T follicular helper cell (primary cell): ENCODE measurements at places on chromosomes 12 and 14.

- DNase-seq, result no peak
Measured at GRCh38 chr14:62015945-62016344, 253.7 kb downstream of the SNAPC1 start.

- no peak for DNase-seq
Measured at GRCh38 chr12:3145546-3146310, 68.5 kb downstream of the TSPAN9 start.

GRCh38 chr12:103308396-103308795 is 187.4 kb downstream of the C12orf42 start:
- DNase-seq, result no peak

DNA sequence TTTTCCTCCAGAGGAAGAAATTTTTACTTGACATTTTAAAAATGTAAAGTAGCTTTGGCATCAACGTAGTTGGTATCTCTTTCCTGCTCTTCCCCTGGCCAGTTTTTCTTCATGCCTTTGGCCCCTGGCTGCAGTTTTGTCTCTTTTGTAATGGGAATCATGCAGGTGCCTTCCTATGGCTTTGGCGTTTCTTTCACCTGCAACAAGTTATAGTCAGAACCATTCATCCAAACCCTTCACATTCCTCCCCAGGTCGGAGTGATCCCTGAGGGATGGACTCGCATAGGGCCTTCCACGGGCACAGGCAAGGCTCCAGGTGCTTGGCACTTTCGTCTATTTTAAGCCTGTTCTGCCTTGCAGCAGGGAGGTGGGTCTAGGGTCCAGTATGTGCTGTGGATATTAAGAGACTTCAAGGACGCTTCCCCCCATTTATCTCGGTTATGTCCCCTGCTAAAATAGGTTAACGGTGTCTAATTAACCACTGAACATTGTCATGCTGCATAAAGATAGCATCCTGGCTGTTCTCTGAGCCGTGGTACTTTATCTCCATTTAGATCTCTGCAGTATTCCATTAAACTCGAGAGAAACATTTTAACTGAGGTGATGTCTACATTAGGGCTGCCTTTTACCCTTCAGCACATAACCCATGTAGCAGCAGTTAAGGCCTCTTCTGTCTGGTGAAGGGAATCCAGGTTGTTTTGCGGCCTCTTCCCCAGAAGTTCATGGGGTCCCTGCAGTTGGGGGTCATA is 66.3 kb downstream of the IFT43 start:
- DNase-seq, result no peak

- no peak for DNase-seq
Measured at GRCh38 chr14:22767323-22767589, 768 bp downstream of the OXA1L start.

- DNase-seq, result no peak
Measured at GRCh38 chr12:47551426-47551851, 154.4 kb downstream of the RPAP3 start.

DNA sequence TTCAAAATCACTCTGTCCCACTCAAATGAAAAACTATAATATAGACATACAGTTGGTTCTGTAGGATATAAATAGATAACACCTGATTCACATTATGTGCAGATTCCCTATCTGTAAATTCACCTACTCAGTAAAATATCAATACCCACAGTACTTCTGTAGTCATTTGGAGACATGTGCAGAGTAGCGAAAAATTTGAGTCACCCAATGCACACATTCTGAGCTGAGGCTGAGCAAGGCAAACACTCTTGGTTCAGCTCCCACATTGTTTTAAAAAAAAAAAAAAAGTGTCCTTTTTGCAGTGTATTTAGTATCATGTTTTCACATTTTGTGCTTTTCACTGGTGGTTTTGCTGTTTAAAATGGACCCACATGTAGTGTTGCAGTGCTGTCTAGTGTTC is 27.3 kb upstream of the BBS10 start:
- DNase-seq, result no peak

GRCh38 chr12:47238669-47239114 is 158.9 kb upstream of the AMIGO2 start:
- DNase-seq, result no peak

GRCh38 chr14:95895720-95896119 is 19.1 kb downstream of the TUNAR start:
- no peak for DNase-seq
